ENCODE measurements at places on chromosomes 13 and 19.
A peak's percentile ranks its signal among the peaks of the same experiment; 100 is the strongest.

DNA sequence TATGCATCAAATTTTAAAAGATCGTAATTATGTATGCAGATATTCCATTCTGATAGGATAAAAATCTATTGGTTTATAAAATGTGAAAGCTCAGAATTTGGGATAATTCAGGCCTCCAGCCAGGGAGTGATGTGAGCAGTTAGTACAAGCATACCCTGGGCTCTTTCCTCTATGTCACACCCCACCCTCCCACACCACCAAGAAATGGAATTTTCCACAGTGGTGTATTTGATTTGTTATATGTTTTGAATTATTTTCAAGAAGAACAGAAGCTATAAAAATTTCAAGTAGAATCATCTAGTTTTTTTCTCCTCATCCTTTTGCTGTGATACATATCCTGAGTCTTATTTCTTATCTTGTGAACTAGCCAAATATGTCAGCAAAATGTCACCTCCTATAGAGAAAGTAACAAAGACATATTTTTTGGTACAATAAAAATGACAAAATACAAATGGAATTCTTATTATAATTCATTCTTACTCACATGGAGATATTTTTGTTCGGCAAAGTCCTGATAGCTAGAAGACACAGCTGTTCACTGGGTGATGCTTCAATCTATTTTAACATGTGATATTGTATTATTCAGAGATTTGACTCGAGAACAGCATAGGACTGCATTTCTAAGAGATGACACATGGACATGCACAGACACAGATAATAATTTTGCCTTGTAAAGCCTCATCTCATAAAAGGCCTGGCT lies 61.2 kb upstream of the FRY start:
- DNase-seq = no peak

DNA sequence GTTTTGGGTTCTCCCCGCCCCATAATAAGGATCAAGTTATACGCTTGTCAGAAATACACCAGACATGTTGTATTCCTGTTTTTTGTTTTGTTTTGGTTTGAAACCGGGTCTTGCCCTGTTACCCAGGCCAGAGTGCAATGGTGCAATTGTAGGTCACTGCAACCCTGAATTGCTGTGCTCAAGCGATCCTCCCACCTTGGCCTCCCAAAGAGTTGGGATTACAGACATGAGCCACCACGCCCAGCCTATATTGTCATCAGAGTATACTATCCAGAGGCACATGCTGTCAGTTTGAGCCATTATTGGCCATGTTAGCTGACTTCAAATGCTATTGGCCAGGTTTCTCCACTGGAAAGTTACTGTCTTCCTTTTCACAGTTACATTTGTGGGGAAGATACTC lies 9.8 kb downstream of the SAFB start:
- DNase-seq = no peak

- peak; percentile 91 for DNase-seq
These were observed 339.1 kb downstream of the ZNF536 start for GRCh38 chr19:30711296-30711695.

DNA sequence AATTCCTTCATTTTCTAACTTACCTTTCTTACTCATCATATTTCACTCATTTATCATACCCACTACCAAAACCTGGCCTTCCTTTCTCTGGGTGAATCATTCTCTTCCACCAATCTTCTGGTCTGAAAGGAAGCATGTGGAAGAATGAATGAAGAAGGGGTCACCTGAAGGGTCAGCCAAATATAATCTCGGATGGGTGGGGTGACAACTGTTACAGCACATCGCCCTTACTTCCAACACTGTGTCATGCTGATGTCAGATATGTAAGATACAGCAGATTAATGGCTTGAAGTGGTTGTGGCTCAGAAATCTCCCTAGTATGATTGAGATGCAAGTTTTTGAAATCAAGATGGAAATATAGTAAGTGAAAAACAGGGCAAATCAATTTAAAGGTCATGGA lies 401.7 kb upstream of the HTR2A start:
- DNase-seq = no peak

DNA sequence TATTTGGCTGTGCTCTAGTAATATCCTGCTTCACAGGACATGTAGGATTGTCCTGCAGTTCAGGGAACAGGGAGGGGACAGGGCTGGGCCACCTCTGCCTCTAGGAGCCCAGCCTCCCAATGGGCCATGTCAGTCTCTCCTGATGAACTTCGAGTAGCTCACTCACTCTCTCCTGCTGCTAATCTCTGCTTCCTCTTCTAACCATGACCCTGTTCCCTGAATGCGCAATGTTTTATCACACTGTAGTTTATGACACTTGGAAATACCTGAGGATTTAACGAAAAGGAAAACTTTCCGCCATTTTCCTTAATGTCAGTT lies 9.2 kb downstream of the PARP4 start:
- DNase-seq = no peak

DNA sequence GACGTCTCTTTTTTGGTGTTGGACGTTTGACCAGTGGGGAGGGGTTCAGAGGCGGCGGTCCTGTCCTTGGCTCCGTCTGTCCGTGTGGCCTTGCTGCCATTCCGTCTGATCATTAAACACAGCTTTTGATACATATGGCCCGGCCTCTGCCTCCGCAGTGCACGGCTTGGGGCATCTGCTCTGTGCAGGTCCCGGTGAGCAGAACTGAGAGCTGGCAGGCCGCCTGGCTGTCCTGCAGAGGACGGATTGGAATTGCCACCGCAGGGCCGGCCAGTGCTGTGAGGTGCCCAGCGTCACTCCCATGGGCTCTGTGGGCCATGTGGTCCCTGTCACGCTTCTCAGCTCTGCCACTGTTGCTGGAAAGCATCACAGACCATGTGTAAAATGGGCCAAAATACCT lies 5.4 kb upstream of the TMPRSS9 start:
- DNase-seq = no peak

DNA sequence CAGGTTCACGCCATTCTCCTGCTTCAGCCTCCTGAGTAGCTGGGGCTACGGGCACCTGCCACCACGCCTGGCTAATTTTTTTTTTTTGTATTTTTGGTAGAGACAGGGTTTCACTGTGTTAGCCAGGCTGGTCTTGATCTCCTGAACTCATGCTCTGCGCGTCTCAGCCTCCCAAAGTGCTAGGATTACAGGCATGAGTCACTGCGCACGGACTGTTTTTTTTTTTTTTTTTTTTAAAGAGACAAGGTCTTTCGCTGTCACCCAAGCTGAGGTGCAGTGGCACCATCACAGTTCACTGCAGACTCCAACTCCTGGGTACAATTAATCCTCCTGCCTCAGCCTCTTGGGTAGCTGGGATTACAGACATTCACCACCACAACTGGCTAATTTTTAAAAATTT lies 8.2 kb upstream of the ADAMTS10 start:
- no peak for DNase-seq

- DNase-seq = no peak
These were observed 8.3 kb downstream of the IRS2 start for GRCh38 chr13:109778102-109778542.

DNA sequence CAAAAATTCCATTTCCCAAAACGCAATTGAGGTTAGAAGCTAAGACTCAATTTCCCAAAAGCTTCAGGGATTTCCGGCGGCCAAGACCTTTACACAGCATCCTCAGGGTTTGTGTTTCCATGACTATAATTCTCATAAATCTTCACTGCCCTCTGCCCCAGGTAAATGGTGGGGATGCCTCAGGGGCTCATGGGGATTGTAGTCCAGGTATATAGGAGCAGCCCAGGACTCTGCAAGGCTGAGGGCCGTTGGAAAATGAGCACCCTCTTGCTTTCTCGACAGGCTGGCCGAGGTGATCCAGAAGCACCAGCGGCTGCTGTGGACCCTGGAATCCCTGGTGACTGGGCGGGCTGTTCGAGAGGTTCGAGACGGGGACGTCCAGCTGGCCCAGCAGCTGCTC lies 6.4 kb downstream of the ALDH16A1 start:
- DNase-seq = no peak

DNA sequence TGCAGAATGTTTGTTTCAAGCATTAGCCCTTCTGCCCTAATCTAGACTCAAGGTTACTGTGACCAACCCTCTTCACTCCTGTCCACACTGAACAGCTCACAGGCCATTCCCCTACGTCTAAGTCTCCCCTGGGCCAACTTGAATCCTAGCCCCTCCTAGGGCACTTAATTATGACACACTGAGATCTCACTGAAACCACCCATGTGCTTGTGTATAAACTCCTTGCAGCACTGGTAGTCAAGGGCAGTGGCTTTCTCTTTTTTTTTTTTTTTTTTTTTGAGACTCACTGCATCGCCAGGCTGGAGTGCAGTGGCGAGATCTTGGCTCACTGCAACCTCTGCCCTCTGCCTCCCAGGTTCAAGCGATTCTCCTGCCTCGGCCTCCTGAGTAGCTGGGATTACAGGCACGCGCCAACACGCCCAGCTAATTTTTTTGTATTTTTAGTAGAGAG lies 1.9 kb upstream of the AKT2 start:
- no peak for DNase-seq

GRCh38 chr13:73358606-73359095 lies 299.8 kb downstream of the KLF5 start:
- no peak for DNase-seq

DNA sequence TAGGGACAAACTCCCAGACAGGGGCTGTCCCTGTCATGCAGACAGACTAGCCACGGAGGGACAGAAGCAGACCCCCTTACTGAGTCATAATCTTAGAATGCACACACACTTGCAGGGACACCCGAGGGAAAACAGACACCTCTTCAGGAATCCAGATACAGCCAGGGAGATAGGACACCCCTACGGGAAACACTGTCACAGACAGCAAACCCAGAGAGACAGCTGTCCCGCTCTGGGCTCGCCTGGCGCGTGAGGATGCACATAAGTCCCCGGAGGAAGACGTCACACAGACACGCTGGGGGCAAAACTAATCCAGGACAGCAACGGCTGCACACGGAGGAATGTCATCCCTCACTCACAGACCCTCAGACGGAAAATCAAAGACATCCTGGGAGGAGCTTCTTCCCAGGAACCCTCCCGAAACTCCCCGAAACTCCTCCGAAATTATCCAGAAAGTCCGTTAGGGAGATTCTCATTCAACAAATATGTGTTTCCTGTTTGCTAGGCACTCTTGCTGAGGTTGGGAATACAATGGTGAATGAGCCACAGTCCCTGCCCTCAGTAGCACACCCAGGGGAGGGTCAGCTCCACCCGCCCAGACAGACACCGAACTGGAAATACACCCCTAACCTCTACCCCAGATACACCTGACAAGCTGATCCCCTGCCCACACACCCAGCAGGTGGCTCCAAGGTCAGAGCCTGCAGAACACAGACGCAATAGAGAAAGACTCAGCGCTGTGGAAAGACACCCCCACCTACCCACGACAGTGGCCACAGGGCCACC lies 15.2 kb upstream of the TOMM40 start:
- DNase-seq = no peak
